Right ventricle myocardium superior (tissue), 1 donor: ENCODE measurements at places on chromosomes 3 and 15.

DNA sequence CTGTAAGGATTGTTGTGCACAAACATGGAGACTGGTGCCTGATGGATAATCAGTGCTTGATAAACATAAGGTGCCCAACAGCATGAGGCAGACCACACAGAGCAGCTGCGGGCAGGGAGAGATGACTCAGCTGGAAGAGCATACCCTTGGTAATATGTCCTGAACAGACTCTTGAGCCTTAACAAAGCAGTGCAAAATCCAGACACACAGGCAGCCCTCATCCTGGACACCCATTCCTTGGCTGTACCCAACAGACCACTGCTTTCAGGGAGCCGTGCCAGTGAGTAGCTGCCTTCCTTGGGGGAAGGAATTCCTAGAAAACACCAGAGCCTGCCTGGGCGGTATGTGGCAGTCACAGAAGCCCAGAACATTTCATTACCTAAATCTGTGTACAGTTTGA lies 156.2 kb downstream of the CLSTN2 start:
- DNase-seq, result no peak

DNA sequence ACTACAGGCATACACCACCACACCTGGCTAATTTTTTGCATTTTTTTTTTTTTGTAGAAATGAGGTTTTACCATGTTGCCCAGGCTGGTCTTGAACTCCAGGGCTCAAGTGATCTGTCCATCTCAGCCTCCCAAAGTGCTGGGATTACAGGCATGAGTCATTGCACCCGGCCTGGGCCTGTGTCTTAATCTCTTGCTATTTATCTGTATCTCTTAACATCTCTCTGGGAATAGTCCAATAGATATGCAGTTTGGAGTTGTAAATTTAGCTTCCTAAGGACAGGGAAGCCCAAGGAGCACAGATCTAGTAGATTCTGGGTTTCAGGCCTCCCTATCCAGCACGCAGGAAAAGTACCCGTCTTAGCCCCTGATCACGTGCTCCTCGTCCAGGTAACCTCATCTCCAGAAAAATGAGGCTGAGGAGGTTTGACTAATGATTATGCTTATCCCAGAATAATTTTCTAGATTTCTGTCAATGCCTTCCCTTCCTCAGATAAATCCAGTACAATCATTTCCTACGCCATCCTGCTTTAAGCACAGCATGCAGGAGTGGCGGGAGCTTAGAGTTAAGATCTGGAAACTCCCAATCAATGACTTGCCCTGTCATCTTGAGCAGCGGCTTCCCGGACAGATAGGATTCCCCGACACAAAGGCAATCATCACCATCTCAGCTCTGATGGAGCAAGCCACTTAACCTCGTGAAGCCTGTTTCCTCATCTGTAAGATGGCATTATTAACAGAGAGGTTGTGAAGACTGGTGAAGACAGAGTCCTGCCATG lies 12.3 kb upstream of the CTDSPL start:
- no peak for DNase-seq

DNA sequence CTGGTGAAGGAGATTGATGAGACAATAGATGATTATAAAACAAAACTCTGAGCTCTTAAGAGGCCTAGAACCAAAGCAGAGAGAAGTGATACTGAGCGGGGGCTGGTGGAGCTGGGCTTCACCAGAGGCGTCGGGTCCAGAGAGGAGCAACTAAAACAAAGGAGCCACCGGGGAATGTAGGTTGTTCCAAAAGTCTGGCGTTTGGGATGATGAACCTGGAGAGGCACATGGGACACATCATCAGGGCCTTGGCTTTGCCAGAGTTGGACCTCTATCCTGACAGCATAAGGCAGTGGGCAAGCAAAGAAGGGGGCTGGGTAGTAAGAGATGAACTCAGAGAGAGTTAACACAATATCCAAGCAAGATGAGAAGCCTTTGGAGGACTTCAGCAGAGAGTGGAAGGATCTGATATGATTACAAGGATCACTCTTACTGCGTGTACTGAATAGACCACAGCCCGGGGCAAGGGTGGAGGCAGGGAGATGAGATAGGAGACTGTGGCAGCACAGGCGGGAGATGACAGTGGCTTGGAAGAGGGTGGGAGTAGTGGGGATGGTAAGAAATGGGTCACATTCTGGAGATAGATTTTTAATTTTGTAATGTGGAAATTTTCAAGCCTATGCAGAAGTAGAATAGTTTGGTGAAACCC lies 36.0 kb upstream of the RASA2 start:
- DNase-seq, result no peak

- DNase-seq, result no peak
Observed at GRCh38 chr3:158974904-158975303, 173.1 kb downstream of the MFSD1 start.

DNA sequence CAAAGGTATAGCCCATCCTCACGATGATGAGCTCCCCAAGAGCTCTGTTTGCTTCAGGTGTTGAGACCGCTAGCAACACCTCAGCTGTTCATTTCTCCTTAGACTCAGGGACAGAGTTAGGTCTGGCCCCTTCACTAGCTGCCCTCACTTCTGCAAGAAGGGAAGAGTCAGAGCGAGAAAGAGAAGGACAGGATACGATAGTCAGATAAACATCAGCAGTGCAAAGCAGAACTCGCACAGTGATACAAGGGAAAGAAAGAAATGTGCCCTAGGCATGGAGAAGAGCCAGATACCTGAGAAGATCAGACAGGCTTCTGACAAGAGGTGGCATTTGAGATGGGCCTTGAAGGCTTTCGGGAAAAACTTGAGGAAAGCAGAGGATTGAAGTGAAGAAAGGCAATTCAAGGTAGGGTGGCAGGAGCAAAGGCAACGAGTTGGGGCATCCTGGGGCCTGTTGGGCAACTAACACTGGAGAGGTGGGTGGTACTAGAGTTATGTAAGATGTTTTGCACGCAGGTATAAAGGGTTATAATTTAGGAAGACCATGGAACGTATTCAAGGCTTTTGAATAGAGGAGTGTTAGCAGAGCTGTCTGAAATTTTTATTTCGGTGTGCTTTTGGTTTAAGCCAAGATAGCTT lies 106.0 kb downstream of the PGPEP1L start:
- DNase-seq, result no peak

DNA sequence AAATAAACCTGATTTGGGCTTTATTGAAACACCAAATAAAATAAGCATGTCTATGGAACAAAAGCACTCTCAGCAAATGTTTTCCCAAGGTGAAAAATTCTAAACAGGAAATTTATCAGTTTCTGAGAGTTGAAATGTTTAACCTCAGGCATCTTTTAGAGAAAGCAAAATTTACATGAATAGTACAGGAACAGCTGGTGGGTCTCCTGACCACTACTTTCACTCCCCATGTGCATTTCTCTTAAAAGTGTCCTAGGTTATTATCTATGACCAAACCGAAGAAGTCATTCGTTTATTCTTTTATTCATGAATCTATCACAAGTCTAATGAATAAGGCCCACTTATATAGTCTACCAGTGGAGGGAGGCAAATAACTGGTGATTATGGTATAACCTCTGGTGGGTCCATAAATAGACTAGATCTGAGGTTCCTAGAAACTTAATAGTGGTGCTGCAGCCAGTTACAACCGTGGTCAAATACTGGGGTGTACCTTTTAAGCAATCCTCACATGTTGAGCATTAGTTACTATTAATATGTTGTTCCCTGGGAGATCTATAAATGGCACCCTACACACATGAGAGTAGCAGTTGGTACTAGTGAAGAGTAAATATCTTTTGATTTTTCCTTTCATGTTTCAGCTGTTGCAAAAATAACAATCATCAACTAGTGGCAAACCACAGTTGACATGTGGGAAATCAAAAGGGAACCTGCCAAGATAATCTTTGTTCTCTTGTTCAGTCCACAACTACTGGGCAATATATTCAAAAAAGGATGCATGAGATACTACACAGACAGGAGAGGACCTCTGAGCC lies 169.3 kb upstream of the STAC start:
- DNase-seq, result no peak

- no peak for DNase-seq
Observed at GRCh38 chr3:39189959-39190269, 2.5 kb downstream of the XIRP1 start.

DNA sequence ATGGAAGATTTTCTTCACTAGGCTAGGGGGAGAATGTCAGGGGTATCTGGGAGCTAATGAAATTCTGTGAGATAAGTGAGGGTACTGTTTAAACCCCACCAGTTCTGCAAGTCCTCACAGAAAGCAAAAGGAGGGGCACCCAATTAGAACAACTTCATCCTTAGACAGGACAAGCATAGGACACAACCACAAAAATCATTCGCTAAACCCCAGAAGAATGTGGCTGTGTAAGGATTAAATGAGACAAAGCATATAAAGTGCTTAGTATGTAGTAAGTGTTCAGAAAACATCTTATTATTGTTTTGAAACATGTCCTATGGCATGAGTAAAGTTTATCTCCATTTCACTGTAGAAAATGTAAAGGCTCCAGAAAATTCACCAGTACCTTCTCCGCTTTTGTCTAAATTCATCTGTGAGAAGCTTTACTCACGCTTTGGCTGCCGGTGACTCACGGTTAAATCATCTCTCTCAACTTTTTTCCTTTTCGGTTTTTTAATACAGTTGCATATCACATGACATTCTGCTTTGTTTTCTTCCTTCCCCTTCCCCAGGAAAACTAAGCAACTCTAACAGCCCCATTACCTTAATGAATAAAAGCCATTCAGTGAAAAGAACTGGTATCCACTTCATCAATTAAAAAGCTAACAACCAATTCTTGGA lies 1.7 kb downstream of the CLRN1 start:
- no peak for DNase-seq

DNA sequence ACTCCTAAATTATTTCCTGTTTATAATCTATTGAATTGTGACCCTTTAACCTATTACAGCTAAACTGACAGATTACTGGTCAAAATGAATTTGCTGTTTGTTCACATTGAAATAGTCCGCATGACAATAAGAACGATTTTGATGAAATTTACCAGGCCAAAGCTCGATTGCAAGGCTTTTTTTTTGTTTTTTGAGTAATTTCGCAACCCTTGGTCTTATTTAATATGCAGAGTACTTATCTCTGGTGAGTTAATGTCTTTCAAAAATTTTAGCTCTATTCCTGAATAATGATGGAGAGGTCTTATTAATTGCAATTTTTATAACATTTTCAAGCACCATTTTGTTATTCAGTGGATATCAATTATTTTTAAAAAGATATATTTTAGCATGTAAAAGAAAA lies 362.4 kb downstream of the OTOL1 start:
- no peak for DNase-seq

DNA sequence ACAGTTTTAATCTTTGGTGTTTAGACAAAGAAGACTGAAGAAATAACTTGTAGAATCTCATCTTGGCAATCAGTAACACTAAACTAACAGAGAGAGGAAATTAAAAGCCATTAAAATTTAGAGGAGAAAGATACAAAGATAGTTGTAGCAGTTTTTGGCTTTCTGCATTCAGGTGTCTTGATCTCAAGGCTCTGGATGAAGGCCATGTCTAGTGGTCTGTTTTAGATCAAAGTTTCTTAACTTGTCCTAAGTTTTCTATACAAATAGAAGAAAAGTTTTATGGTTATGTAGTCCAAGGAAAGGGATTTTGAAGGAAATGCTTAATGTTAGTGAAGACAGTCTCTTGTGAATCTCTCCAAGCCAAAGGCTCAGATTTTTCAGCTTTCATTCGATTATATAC lies 222.9 kb downstream of the BCHE start:
- DNase-seq, result no peak

DNA sequence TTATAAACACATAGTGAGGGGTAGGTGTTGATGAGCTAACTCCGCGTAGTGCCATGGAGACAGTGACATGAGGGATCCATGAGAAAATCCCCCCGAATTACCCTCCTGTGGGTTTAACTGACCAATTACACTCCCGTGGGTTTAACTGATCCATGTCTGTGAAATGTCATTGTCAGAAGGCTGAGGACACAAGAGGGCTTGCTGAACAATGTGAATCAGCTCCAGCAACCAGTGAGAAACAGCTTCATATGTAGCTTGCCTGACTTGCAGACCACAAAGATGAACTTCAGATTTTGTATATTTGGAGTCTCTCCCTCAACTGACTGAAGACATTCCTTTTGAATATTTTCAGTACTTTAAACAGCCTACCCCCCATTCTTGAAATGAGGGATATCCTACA lies 144.9 kb downstream of the FBN1 start:
- DNase-seq, result no peak

- DNase-seq, result no peak
Observed at GRCh38 chr15:87564681-87565080, 691.9 kb downstream of the NTRK3 start.

DNA sequence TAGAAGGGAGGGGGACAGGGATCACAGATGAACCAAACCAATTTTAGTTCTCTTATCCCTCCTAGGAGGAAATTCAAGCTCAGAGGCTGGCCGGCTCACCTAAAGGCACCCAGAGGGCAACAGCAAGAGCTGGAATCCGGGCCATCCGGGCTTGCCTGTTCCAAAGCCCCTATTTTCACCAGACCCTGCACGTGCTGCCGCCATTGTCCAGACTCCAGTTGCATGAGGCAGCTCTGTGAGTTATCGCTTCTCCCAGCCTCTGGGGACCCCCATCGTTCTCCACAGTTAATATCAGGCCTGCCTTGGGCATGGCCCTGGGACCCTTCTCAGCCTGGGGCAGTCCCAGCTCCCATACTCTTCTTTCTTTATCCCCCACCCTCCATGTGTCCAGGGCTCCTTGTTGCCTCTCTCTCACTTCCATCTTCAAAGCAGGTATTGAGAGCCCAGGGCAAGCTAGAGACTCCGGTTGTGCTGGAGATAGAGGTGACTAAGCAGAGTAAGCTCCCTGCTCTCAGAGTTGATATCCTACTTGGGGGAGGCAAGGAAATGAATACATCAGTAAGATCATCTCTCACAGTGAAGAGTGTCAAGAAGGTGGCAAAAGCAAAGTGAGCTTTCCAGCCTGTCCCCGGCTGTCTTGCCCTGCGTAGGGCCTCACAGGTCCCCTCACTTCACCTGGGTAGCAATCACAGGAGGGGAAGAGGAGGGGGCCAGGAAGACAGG lies 322.8 kb downstream of the UACA start:
- DNase-seq, result no peak

DNA sequence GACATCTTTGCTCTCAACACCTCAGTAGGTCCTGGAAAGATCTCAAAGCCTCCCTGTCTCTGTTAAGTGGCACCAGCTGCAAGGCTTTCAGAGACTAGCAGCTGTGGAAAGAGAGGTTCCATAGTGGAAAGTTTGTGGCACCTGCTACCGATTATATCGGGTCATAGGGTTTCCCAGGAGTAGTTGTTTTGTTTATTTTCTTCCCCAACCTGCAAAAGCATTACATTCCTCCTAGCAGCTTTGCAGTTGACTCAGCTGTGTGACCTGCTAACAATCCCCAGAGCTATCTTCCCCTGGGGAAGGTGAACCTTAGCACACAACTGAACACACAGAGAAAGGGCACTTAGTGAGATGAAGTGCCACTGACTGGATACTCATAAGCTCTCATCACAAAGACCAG lies 598.9 kb upstream of the GRM7 start:
- no peak for DNase-seq

GRCh38 chr15:64678126-64678819 lies 97.1 kb downstream of the RBPMS2 start:
- no peak for DNase-seq

- DNase-seq, result no peak
Observed at GRCh38 chr3:145219355-145220235, 941.4 kb downstream of the PLOD2 start.

DNA sequence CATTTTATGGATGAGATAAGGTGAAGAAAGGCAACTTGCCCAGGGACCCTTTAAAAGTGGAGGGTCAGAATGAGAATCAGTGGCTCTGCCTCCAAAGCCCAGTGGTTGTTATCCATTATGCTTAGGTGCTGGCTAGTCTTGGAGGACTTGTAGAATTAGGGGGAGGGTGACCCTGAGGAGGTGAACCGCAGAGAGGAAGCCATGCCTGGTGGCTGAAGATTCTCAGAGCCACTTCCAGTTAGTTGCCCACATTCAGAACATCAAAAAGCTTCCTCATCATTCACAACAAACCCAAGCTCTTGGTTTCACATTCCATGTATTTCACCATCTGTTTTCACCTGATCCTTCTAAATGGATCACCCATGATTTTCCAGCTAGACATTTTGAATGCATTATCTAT lies 11.2 kb downstream of the EBLN2 start:
- no peak for DNase-seq
